ENCODE measurements at places on chromosomes 4 and X.
A peak's percentile ranks its signal among the peaks of the same experiment; 100 is the strongest.

DNA sequence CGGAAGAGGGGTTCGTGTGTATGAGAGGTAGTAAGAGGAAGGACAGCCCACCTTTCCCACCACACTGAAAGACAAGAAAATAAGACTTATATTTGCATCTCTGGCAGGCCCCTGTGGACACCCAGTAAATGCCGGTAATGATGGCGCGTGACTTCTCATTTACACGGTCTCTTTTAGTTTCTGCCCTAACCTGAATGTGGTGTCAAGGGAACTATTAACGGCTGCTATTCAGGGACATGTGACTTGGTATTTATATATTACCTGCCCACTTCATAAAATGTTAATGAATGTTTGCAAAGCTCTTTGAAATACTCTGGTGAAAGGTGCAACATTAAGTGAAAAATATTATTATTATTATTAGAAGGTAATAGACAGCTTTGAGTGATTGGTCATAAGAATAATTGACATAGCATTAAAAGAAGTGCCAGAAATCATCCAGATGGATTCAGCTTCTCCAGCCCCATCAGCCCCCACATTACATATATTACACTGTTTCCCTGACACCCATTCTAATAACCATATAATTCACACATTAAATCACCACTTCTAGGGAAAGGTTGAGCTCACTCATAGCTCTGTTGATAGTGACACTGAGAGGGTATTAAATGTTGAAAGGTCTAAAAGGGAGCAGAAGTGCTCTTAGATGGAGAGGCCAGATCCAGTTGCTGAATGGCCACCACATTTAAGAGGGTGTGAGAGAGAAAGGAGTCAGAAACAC, 83.0 kb upstream of the BEND4 start:
- no peak for DNase-seq

DNA sequence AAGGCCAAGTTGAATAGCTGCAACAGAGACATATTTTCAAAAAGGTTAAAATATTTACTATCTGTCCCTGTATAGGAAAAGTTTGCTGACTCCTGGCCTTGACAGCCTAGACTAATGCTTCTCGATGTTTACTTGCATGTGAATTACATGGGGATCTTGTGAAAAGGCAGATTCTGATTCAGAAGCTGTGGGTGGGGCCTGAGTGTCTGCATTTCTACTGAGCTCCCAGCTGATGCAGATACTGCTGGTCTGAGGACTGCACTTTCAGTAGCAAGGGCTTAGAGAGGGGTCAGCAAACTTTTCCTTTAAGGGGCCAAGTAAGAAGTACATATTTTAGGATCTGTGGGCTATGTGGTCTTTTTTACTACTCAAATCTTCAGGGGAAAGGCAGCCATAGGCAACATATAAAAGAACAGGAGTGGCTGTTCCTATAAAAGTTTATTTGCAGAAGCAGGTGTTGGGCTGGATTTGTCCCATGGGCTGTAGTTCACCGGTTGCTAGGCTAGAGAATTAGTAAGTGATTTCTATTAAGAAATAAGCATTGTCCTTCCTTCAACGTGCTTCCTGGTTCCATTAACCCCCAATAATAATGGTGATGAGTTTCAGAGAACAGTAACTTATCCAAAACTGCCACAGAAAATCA, 97.2 kb upstream of the PDE5A start:
- DNase-seq, result no peak

DNA sequence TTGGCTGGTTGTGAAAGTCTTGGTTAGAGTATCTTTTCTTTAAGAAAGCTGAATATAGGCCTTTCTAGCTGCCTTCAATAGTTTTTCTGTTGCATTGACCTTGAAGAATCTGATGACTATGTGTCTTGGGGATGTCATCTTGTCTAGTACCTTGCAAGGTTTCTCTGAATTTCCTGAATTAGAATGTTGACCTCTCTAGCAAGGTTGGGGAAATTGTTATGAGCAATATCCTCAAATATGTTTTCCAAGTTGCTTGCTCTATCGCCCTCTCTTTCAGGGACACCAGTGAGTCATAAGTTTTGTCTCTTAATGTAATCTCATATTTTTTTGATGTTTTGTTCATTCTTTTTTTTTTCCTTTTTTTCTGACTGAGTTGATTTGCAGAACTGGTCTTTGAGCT, 194.7 kb downstream of the RAB28 start:
- no peak for DNase-seq

DNA sequence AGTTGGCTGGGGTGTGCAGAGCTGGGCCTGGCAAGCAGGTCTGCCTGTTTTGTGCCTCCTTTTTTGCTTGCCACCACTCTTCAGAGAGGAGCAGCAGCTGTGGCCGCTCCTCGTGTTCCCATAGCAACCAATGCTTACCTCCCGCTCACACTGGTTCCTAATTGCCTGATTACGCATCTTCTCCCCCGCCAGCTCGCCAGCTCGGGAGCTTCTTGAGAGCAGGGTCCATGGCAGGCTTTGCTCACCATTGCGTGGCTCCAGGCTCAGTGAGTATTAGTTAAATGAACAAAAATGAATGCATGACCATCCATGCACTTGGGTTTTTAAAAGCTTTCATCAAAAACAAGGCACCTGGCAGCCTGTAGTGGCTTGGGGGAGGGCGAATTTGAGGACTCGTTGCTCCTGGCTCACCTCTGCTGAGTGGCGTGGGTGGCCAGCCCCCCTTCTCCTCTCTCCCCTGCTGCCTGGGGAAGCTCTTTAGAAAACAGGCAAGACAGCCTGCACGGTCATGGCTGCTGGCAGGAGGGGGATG, 14.2 kb upstream of the PJA1 start:
- peak; percentile 18 for DNase-seq

DNA sequence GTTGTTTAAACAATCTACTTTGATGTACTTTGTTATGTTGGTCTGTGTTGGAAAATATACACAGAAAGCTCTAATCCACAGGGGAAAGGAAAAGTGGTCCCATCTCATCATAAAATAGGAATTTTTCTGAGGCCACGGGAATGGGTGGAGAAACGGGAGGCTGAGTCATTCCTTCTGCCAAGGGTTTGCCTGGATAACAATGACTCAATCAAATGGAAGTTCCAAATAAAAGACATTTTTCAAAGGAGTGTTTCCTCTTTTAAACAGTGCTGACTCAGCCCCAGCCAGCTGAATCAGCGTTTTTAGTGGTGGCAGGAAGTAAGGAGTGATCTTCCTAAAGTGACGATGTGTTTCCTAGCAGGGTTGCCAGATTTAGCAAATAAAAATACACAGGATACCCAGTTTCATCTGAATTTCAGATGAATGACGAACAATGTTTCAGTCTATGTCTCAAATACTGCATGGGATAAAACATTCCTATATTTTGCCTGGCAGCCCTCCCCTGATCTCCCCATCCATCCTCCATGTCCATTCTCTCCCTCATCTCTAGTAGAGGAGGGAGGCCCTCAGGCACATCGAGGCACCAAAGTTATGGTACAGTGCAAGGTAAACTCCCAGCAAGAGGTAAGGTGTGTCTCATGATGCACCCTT, 345.4 kb upstream of the GATB start:
- peak; percentile 40 for DNase-seq

DNA sequence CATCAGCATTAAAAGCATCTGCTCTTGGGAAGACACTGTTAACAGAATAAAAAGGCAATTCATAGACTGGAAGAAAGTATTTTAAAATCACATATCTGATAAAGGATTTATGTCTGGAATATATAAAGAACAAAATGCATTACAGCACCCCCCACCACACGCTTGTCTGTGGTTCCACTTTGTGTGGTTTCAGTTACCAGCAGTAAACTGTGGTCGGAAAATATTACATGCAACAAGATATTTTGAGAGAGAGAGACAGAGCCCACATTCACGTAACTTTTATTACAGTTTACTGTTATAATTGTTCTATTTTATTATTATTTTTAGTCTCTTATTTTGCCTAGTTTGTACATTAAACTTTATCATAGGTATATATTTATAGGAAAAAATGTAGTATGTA, 21.2 kb upstream of the PDE6B start:
- no peak for DNase-seq

DNA sequence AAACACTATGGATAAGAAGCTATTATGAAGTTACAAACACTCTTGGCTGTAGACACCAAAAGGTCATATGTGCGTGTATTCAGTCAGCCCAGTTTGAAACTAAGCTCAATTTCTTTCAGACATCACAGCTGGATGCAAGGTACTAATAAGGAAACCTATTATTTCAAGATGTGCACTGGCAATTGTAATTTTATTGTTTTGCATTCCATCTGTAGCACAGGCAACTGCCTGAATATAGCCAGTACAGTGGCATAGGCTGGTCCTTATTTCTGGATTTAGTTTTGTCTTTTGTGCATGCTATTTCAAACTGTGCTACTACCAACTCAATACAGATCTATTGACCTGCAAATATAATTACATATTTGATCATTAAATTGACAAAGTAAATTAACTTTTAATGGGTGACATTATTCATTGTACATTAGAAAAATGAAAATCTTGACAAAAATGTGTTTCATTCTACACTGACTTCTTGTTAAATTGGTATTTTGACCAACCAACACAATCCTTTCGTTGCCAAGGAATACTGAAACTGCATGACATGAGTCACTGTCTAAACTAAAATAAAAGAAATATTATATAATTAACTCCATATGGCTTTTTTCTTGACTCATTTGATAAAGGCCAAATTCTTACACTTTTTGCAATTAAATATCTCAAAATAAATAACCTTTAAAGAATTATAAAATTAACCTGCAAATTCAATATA, 594.3 kb upstream of the ADGRL3 start:
- DNase-seq, result no peak

- no peak for DNase-seq
Observed at GRCh38 chr4:109077505-109077904, 225.0 kb downstream of the COL25A1 start.

DNA sequence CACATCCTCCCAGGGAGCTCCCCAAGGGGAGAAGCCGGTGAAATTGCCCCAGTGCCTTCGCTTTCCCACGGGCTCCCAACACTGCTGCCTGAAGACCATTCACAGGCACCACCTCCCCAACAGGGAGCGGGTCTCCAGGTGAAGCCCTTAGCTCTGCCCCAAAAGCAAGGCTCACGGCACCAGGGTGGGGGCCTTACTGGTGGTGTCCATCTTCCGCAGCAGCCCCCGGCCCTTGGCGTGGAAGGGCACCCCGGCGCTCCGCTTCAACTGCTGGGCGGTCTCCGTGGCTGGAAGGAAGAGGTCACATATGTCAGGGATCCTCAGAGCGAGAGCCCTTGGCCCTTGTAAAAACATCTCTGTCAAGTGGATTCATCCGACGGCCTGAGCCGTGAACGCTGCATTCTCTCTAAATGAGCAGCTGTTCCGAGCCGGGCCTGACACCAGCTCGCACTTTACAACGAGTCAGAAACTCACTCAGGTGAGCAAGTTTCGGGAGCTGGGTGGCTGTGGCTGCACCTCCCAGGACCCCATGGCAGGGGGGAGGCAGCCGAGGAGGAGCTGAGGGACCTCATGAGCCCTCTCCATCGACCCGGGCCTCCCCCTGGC, 20.9 kb downstream of the NELFA start:
- no peak for DNase-seq

DNA sequence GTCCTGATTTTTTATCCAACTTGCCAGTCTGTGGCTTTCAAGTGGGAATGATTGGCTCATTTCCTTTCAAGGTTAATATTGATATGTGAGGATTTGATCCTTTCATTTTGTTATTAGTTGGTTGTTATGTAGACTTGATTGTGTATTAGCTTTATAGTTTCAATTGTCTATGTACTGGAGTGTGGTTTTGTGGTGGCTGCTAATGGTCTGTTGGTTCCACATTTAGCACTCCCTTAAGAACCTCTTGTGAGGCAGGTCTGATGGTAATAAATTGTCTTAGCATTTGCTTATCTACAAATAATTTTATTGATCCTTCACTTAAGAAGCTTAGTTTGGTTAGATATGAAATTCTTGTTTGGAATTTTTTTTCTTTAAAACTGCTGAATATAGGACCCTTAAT, 190.6 kb downstream of the CPXCR1 start:
- no peak for DNase-seq

GRCh38 chr4:140176735-140177134, 22.8 kb upstream of the MAML3 start:
- no peak for DNase-seq

DNA sequence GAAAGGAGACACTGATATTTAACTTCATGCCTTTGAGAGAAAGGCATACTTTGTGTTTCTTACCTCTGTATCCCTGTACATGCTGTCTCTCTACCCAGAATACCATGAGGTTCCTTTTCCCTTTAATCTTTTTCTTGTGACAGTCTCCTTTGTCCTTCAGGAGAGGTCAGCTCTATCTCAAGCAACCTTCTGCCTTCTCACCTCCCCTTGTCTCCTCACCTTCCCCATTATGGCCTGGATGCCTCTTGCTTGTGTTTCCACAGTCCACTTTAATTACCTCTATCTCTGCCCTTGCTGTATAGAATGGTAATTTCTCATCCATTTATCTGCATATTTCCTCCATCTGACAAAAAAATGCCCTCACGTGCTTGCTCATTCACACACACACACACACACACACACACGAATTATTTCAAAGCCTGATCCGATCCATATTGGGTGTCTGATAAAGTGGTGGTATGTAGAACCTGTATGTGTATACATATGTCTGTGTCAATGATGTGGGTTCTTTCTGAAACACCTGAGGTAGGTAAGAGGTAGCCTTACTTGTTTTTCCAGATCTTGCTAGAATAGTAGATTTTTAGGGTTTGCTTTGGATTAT, 28.5 kb downstream of the MSN start:
- DNase-seq, result no peak

DNA sequence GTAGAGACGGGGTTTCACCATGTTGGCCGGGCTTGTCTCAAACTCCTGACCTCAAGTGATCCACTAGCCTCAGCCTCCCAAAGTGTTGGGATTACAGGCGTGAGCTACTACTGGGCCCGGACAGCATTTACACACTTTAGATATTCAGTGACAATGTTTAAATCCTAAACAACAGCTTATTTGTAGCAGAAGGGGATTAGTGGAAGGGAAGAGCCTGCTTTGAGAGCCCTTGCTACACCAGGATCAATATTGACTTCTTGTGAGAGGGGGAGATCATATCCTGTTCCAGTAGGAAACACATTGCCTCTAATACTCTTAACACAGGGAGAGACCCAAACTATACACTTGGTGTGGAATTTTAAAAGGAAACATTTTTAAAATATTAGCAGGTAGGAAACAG, 7.1 kb downstream of the MGST2 start:
- DNase-seq, result no peak

- no peak for DNase-seq
Observed at GRCh38 chr4:38149997-38150671, 189.9 kb downstream of the PTTG2 start.

GRCh38 chrX:3044671-3045070, 3.4 kb downstream of the ARSF start:
- DNase-seq, result no peak
